ENCODE measurements at places on chromosomes 3 and 15. TPM values are rescaled to one million over a fixed set of nuclear protein-coding genes. Genes with fewer than 3 reads are reported as not detected.

Gene LRRIQ4
- 1.3 TPM for total RNA-seq

DNA sequence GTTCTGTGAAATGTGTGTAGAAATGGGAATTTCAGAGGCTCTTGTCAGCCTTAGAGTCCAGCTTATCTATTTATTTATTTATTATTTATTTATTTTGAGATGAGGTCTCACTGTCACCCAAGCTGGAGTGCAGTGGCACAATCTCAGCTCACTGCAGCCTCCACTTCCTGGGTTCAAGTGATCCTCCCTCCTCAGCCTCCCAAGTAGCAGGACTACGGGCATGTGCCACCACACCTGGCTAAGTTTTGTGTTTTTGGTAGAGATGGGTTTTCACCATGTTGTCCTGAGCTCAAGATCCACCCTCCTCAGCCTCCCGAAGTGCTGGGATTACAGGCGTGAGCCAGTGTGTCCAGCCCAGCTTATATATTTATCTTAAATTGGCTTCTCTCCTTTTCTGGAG, 11.5 kb downstream of the CNOT10 start:
- DNase-seq: no peak

- DNase-seq: no peak
Measured at GRCh38 chr15:29651476-29652233, 170.6 kb downstream of the TJP1 start.

Gene MBNL1
- 122 TPM for total RNA-seq

Gene SCG3
- not detected for total RNA-seq

- no peak for DNase-seq
Measured at GRCh38 chr3:47378869-47379268, 2.0 kb upstream of the PTPN23 start.

DNA sequence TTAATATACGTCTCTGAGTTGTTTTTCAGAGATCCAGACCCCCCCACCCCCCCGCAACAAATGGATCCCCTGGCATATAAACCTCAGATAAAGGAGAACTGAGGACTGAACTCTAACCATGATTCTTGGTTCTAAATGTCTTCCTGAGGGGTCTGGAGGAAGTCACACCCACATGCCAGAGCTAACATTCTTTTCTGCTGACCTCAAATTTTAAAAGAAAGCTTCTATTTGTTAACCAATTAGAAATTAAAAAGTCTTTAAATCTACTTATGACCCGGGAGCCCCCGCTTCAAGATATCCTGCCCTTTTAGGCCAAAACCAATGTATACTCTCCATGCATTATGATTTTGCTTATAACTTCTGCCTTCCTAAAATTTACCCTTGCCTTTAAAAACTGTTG, 188.3 kb downstream of the ECT2 start:
- no peak for DNase-seq

- DNase-seq: no peak
Measured at GRCh38 chr3:143004823-143005222, 3.5 kb downstream of the U2SURP start.

Gene COX5A
- 247 TPM for total RNA-seq

Gene MBD4
- total RNA-seq: 48.6 TPM

Gene SLC33A1
- 22.4 TPM for total RNA-seq

DNA sequence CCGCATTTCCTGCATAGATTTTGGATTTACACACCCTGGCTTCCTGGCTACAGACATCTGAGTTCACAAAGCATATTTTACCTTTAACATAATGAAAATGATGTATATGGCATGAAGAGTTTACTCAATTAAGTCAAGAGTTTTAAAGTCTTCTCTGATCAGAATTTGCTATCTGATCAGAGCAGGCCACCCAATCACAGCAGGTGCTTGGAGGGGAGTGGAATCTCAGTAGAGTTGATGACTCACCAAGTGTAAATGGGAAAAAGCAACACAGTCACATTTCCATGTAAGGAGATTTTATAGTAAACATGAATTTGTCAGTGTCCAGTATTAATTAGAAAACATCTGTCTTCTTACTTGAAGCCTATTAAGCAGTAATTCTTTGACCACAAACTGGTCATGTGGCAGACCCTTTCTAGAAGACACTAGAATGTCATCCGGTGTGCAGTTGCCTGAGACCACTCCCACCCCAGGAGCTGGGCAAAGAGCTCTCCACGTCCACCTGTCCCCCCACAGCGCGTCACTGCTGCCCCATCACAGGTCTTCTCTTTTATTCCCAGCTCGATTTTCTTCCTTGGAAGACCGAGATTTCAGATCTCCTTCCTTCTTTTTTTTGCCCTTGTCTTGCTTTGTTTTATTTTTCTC, 10.8 kb downstream of the MESD start:
- DNase-seq: peak; percentile 56

GRCh38 chr3:53045518-53046170, at the start of gene SFMBT1:
SFMBT1 (minus strand) TSS chr3:53046073; CDS start chr3:52969128, 76,945 bp downstream.
- peak; percentile 54 for DNase-seq

All from PC-9 (cell line).